ENCODE measurements at places on chromosomes 12 and 14. TPM values are rescaled to one million over a fixed set of nuclear protein-coding genes. Genes with fewer than 3 reads are reported as not detected.

Gene GPR137C
- 0.14 TPM for total RNA-seq

Gene SPATS2
- 18.8 TPM for total RNA-seq

Gene PRR4
- 2.1 TPM for total RNA-seq

Gene NFATC4
- 0.30 TPM for total RNA-seq

Gene LGR5
- total RNA-seq, result not detected

Gene ACOT6
- total RNA-seq, result not detected

Gene PRH2
- total RNA-seq, result not detected

Gene TBC1D30
- total RNA-seq, result 0.30 TPM

Gene PARPBP
- 26.4 TPM for total RNA-seq

Gene HOXC4
- total RNA-seq, result not detected

Gene KLRC2
- total RNA-seq, result not detected

Gene REM2
- total RNA-seq, result 0.33 TPM

Gene KCNK13
- total RNA-seq, result not detected

Gene RNF212B
- not detected for total RNA-seq

DNA sequence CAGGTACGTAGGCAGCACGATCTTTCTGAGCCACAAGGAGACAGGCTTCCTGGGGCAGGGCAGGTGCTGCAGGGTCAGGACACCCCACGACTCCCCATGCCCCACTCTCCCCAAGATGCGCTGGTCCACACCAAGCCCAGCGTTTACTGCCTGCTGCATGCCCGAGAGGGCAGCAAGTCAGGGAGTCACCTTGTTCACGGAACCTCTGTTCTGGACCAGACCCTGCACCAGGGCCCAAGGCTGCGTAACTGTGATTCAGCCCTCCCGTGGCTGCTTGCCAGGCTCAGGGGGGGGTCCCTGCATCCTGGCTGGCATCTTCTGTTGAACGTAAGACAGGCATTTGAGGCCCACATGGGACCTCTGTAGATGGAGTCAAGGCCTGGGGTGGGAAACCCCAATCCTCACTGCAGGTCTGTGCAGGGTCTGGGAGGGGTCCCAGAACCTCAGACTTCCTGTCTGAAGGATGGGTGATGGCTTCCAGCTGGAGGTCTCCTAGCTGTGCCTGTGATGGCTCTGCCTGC, 228.6 kb upstream of the RTL1 start:
- no peak for DNase-seq

GRCh38 chr12:22656376-22656775, 31.4 kb downstream of the ETNK1 start:
- DNase-seq, result no peak

GRCh38 chr14:91956616-91957015, 9.1 kb upstream of the FBLN5 start:
- DNase-seq, result no peak

DNA sequence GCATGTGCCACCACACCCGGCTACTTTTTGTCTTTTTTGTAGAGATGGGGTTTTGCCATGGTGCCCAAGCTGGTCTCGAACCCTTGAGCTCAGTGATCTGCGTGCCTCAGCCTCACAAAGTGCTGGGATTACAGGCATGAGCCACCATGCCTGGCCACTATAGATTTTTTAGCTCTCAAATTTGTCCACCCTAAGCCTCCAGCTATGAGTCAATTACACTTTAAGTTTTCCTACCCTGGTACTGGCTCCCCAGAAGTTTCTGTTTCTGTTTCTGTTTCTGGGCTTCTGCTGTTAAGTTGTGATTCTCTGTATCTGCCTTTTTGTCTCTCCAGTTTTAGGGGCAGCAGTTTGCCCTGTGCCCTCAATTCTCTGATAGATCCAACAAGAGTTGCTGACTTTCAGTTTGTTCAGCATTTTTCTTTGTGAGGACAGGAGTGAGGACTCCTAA, 4.4 kb upstream of the TINF2 start:
- DNase-seq, result peak; percentile 48

DNA sequence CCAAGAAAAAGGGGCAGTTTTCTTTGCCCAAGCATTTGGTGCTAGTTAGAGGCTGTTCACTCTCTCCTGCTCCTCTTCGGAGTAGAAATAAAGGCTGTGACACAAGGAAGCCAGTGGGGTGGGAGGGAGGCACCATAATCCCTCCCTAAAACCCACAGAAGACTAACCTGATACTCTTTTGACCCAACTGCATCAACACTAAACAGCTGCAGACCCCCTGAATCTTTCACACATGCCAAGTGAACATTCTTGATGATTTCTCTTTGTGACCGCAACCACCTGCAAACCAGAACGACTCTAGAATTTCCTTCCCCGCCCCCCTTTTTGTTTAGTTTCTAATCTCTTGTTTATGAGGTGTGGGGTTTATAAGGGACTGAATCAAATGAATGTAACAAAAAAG, 175.8 kb upstream of the BCL2L14 start:
- DNase-seq, result peak; percentile 22

- no peak for DNase-seq
Measured at GRCh38 chr14:58801086-58801485, 163.3 kb downstream of the DACT1 start.

- DNase-seq, result no peak
Measured at GRCh38 chr12:127785986-127786590, 480.9 kb upstream of the TMEM132C start.

- no peak for DNase-seq
Measured at GRCh38 chr14:64753999-64754398, 49.8 kb downstream of the PLEKHG3 start.

GRCh38 chr12:47741340-47741703, 16.0 kb upstream of the ENDOU start:
- peak; percentile 80 for DNase-seq

GRCh38 chr14:60092526-60092920, 800 bp downstream of the PCNX4 start:
- DNase-seq, result peak; percentile 30

- no peak for DNase-seq
Measured at GRCh38 chr12:21813125-21813524, 38.6 kb upstream of the KCNJ8 start.

DNA sequence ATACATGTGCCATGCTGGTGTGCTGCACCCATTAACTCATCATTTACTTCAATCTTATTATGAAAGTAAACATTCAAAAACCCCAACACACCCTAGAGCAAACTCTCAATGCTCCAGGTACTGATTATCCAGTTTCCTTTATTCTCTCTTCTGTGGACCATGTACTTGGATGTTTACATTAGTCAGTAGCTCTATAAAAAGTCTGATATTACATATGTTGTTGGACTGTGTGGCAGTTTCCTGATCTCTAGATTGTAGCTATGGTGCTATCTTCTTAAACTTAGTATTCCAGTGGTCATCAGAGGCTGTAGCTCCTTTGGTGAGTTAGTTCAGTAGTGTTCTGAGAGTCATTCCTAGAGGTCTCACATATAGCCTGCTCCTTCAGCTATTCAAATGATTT, 25.1 kb upstream of the ITGA5 start:
- DNase-seq, result no peak

- no peak for DNase-seq
Measured at GRCh38 chr12:5254703-5255102, 177.2 kb upstream of the NTF3 start.

GRCh38 chr12:2494486-2495192, 300.1 kb upstream of the FKBP4 start:
- DNase-seq, result no peak

DNA sequence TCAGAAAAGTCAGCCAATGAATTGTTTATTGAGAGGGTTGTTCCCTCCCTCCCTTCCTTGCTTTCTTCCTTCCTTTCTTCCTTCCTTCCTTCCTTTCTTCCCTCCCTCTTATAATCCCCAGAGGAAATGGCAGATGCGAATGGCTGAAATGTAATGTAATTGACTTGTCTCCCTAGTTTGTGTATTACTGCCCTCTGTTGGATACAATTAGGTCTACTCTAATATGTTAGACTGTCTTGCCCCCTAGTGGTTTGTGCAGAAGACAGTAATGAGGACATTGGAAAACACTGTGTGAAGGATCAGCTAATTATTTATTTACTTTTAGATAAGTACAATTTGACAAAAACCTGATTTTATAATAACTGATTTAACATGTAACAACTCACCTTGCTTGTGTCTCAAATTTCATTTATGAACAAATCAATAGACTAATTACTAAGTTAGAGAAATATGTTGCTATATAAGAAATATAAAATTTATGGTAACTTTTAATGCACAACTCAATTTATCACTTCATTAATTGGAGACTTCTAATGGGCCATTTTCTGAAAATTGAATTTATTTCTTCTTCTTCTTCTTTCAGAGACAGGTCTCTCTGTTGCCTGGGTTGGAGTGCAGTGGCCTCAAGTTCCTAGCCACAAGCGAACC, 229.8 kb upstream of the LRIG3 start:
- no peak for DNase-seq

GRCh38 chr14:94162466-94162865, 11.7 kb upstream of the PPP4R4 start:
- no peak for DNase-seq

- DNase-seq, result no peak
Measured at GRCh38 chr12:85072826-85073225, 36.7 kb downstream of the LRRIQ1 start.

DNA sequence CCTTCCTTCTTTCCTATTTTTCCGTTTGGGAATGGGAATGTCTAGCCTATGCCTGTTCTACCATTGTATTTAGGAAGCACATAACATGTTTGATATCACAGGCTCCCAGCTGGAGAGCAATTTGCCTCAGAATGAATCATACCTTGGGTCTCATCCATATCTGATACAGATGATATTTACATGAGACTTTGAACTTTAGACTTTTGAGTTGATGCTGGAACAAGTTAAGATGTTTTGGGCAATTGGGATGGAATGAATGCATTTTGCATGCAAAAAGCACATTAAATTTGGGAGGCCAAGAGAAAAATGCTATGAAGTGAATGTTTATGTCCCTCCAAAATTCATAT, 61.9 kb upstream of the BEGAIN start:
- DNase-seq, result no peak

DNA sequence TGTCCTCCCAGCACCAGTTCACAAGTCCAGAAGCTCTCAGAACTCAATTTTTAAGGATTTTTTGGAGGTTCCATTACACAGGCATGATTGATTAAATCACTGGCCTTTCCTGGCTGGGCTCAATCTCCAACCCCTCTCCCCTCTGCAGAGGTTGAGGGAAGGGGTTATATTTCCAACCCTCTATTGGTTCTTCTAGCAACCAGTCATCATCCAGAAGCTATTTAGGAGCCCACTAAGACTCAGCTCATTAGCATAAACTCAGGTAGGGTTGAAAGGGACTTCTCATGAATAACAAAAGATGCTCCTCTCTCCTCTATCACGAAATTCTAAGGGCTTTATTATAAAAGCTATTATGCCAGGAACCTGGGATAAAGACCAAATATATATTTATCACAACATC, 41.5 kb downstream of the SPPL3 start:
- no peak for DNase-seq

DNA sequence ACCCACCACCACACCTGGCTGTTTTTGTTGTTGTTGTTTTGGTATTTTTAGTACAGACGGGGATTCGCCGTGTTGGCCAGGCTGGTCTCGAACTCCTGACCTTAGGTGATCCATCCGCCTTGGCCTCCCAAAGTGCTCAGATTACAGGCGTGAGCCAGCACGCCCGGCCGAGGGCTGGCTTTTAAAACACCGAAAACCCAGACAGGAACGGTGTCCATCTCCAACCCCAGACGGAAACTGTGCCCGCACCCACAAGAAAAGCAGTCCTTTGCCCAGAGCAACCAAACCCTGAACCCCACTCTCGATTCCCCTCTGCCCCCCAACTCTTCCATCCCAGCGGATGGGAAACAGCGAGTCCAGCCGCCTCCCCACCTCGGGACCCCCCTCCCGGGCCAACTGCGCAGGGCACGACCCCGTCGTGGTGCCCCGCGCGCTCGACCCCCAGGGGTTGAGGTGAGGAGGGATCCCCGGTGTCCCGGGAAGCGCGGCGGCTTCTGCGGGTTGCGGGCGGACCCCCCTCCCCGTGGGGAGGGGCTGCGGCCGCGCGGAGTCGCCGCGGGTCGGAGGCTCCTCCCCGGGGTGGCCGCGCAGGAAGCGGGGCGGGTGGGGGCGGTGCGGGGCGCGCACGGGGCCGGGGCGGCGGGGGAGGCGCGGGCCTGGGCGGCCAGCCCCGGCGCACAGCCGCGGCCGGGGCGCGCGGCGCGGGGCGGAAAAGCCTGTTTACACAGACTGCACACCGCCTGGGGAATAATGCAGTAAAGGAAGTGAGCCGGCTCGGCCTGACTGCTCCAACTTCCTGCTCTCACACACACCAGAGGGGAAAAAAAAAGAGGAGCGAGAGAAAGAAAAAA, at the start of gene ELK3:
Gene ELK3, plus strand, starts transcription at position 651 of the 851 bp plus-strand sequence.
- DNase-seq, result peak; percentile 72

GRCh38 chr12:100706033-100706432, 88.5 kb upstream of the ANO4 start:
- DNase-seq, result no peak
